Neural crest cell (in vitro differentiated cells): ENCODE measurements at places on chromosomes 13 and 19.

DNA sequence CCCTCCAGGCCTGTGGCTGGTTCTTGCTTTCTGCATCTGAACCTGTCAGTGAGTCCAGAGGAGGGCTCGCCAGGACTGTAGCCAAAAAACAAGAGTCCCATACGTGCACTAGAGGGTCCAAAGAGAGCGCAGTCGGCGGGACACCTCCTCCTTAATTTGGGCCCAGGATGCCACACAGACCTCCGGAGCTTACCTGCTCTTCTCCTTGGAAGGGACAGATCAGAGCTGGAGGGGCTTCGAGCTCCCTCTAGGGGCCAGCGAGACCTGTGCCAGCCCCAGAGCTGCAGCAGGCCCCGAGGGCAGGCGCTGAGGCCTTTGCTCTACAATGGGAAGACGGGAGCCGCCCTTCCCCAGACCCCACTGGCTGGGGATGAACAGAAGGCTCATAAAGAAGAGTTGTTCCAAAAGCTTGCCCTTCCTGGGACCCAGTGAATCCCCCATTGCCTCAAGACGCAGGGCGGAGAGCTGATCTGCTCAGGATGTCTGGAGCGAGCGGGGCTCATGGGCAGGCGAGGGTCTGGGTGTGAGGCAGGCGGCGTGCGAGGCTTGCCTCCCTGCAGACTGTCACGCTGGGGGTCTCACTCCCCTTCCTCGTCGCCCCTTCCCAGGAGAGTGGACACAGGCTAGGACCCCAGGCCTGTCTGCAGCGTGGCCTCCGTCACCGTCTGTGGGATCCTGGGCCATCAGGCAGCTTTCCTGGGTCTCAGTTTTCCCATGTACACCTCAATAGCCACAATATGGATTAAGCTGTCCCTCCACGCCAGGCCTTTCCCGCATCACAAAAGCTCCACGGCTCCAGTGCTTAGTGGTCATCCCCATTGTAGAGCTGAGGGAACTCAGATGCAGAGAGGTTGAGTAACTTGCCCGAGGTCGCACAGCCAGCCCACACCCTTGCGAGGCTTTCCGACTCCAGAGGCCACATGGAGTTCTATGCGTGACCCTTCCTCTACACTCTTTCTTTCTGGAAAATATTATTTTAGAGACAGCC, 46.9 kb upstream of the VSTM2B start:
- DNase-seq = peak; percentile 52

DNA sequence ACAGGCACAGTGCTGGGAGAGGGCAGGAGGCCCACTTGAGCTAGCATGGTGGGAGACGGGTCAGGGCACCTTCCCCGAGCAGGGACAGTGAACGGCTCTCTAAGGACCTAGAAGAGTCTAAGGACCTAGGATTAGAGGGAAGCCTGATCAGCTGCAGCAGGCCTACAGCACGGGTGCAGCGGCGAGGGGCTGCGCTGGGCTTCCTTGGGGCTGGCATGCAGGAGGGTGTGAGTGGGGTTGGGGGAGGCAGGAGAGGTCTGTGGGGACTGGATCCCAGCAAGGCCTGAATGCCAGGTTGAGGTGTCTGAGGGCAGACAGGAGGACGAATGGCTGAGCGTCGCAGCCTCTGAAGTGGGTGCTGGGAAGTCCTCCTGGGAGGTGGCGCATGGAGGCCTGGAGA, 3.6 kb downstream of the SCAF1 start:
- DNase-seq = no peak

- no peak for DNase-seq
These were observed 18.5 kb upstream of the ZNF681 start for GRCh38 chr19:23777216-23777615.

DNA sequence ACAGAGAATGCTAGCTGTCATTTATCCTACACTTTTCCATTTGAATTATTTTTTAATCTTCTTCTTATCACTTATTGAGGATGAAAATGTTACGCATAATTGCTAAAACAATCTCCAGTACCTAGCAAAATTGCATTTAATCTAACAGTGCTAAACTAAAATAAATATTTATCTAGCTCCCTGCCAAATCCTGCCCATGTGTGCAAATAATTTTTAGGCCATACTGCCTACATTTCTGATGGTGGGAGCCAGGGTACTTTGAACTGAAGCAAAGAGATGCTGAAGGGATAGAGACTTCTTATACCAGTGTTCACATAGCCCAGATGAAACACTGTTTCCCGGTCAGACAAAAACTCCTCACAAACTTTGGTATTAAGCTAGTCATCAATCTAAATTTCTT, 1268.7 kb upstream of the PCDH20 start:
- no peak for DNase-seq

- no peak for DNase-seq
These were observed 1520.0 kb upstream of the SLC10A2 start for GRCh38 chr13:104586051-104586746.

- no peak for DNase-seq
These were observed 189.3 kb downstream of the TM9SF2 start for GRCh38 chr13:99690426-99691174.

GRCh38 chr19:55319785-55320184, 5.4 kb downstream of the TMEM150B start:
- DNase-seq = peak; percentile 68

- DNase-seq = no peak
These were observed 8.3 kb upstream of the ZNF653 start for GRCh38 chr19:11513946-11514345.

- DNase-seq = no peak
These were observed 50.2 kb downstream of the ZNF146 start for GRCh38 chr19:36265064-36265463.

DNA sequence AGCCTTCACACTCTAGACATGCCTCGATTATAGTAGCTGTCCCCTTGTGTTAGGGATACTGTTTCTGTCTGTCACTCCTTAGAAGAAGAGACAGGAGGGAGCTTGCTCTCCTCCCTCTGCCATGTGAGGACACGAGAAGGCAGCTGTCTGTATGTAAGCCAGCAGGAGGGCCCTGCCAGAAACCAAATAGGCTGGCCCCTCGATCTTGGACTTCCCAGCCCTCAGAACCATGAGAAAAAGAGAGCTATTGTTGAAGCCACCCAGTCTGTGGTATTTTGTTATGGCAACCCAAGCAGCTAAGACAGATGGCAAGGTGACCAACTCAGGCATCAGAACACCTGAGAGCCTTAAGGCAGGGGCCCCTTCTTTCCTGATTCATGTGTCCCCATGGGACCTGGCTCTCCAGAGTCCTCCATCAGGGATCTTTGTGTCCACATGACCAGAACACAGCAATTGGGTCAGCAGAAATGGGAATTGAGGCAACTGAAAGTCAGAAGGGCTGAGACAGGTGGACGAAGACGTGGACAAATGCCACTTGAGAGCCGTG, 65.6 kb upstream of the NPAS1 start:
- DNase-seq = no peak

GRCh38 chr13:51222686-51223559, 725 bp downstream of the FAM124A start:
- peak; percentile 37 for DNase-seq

DNA sequence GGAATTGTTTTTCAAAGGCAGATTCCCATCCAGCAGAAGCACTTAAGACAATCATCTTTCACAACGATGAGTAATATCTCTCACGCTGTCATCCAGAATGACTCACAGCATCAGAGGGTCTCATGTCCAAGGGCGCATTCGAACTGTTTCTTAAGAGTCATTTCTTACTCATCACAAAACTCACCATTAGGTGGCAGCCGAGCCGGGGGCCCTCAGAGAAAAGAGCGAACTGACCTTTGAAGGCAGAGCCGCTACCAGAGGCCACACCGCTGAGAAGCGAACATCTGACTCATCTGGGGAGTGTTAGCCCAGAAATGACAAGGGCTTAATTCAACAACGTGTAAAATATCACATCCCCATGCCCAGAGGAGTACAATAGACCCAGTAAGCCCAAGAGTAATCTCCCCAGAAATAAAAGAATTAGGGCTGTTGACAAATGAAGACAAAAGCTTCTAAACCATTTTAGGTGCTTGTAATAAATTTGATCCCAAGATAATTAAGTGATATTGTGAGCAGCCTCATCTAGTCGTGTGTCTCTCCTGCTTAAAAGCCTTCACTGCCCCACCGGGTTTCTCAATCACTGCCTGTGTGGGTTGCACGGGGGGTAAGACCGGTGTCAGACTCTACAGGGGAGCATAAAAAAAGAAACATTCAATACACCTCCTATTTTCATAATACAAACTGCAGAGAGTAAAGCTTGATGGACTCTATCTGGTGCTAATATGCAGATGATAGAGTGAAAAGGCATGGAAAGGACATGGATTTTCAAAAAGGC, 96.2 kb downstream of the CYSLTR2 start:
- DNase-seq = peak; percentile 61

DNA sequence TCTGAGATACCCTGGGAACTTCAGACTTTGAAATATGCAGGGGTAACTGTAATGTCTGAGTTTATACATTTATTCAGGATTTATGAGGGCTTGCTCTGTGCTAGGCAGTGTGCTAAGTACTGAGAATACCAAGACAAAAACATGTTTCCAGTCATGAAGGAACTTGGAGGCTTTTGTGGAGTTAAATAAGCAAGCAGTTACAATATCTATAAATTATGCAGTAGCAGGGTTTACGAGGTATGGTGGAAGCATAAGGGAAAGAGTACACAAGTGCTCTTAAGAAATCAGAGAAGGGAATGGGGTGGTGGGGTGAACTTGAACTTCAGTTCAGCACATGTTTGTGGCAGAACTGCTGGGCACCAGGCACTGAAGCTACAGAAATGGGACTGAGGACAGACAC, 28.0 kb downstream of the MAB21L1 start:
- no peak for DNase-seq

GRCh38 chr13:41601718-41602445, 144.5 kb downstream of the RGCC start:
- no peak for DNase-seq

DNA sequence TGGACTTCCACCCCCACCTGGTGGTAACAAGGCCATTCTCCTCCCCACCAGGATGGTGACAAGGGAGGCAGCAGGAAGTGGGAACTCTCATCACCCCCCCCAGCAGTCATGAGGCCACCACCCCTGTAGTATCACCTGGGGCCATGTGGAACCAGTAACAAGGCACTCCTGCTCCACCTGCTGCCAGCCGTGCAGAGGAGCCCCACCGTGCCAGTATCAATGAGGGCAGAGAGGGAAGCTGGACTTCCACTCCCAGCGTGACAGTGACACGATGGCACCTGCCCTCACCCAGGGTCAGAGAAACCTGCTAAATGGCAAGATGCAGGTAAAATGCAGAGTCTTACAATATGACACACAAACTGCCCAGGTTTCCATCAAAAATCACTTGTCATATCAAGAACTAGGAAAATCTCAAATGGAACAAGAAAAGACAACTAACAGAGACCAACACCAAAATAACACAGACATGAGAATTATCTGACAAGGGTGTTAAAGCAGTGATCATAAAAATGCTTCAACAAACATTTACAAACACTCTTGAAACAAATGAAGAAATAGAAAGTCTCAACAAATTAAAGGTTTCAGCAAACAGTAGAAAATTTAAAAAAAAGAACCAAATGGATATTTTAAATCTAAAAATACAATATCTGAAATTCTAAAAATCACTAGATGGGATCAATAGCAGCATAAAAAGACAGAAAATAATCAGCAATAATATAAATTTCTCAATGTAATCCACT, 9.1 kb upstream of the SPACA7 start:
- DNase-seq = no peak
